ENCODE measurements at places on chromosomes 7 and 10.

GRCh38 chr7:134565643-134566136, 16.8 kb downstream of the AKR1B15 start:
- DNase-seq = no peak

DNA sequence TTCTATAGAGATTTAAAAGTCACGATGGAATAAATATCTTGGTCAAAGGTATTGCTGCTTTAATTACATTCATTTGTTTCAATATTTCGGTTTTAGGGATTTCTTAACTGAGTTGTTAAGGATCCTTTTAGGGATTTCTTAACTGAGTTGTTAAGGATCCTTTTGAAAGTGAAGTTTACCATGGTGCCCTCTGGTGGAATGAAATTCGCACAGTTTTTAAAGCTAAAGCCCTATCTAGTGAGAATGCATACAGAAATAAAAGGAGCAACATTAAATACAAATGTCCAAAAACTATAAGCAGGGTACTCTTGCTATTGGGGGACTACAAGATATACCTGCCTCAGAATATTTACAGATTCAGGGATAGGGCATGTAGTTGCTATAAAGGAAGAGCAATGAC, 193.7 kb downstream of the RNLS start:
- DNase-seq = peak; percentile 57

DNA sequence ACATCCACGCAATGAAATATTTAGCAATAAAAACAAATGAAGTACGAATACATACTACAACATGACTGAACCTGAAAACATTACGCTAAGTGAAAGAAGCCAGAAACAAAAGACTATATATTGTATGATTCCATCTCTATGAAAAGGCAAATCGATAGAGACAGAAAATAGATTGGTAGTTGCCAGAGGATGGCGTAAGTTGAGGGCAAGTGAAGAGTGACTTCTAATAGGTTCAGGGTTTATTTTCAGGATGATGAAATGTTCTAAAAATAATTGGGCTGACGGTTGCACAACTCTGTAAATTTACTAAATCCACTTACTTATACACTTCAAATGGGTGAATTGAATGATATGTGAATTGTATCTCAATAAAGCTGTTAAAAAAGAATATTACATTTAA, 39.5 kb upstream of the TECTB start:
- DNase-seq = no peak

GRCh38 chr10:24202181-24202570, 6.8 kb upstream of the KIAA1217 start:
- peak; percentile 42 for DNase-seq

DNA sequence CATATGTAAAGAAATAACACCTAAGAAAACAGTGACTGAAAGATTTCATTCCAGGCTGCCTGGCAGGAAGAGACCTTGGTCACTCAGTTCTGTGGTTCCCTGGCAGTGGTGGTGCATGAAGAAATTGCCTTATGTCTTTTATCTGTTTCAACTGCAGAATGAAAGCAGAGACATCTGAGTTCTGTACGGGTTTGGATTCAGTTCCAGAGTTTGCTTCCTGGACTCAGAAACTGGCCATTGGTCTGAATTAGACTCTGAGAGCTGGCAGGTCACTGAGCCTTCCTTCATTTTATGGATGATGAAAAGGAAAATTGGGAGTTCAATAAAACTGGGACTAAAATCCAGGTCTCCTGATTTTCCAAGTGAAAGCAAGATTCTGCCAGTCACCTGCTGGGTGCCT, 428.9 kb upstream of the AUTS2 start:
- no peak for DNase-seq

DNA sequence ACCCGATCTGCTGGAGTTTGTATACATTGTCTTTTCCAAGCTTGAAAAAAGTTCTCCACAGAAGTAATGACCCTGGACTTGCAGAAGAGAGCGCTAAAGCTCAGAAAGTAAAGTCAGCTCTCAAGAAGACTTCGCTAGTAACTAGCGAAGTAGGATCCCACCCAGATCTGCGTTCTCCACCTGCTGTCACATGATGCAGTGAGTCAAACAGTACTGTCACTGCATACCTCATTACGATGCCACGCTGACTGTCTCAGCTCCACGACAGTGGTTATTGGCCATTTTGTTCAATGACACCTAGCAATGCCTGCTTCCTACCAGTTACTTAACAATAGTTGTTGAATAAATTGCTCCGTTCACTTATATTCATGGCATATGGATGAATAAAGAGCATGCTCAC, 29.7 kb upstream of the SEC61G start:
- peak; percentile 94 for DNase-seq

DNA sequence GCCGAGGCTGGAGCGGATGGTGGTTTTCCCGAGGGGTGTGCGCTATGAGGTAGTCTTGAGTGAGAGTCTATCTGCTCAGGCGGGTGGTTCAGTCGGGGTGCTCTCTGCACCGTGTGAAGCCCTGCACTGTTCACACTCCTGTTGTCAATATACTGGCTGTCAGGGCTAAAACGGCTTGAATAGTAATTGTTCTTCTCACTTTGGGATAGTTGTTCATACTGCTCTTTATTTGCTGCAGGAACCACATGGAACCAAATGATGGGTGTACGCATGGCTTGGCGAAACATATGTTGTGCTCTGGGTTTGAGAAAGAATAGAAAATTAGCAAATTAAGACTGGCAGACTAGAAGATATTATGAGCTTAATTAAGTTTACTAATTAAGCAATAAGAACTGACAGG, 432.5 kb downstream of the PARD3 start:
- no peak for DNase-seq

DNA sequence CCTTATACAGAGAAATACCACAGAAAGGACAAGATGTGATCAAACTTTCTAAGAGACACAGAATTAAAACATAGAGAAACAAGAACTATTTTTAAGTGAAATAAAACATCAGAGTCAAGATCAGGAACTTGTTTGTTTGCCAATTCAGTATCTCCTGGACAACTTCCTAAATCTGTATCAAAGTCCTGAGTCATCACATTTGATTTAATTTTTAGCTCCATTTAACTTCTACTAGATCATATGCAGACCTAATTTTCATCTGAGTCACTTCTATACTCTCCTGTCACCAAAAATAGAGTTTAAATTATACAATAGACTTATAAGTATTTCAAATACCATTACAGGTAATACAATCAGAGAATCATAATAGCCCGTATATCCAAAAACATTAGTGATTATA, 268.1 kb downstream of the PRKG1 start:
- no peak for DNase-seq

Data from kidney tubule cell (primary cell).